Ecto neural progenitor cell (in vitro differentiated cells): ENCODE measurements at places on chromosomes 6 and 20.

DNA sequence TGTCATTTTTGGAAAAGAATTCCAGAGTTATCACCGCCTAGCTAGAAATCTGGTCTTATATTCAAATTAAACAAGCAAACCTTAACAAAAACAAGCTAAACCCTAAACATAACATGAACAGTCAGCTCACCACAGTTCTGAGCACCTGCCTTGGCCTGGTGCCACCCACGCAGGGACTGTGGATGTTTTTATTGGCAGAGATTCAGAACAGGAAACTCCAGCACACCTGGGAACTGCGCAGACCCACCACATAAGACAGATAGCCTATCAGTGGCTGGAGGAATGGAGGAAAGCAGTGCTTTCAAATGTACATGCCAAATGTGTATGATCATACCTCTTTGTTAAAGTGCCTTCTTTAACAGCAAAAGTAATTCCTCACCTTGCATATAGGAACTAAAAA, 8.9 kb downstream of the SLC16A10 start:
- no peak for DNase-seq

DNA sequence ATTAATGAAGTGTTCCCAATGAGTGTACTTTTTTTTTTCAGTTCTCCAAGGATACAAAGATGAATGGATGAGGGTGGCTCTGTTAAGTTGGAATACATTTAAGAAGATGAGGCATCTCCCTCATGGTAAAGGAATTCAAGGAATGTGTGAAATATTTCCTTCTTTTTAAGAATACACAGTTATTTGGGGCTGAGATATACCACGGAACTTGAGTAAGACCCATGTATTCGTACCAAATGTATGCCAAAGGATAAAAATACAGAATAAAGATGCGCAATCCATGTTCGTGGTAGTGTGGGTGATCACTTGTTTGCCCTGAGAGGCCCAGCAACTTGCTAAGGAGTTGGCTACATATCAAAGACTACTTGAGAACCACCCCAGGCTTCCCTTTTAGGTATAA, 164.2 kb upstream of the TCF21 start:
- DNase-seq, result no peak

DNA sequence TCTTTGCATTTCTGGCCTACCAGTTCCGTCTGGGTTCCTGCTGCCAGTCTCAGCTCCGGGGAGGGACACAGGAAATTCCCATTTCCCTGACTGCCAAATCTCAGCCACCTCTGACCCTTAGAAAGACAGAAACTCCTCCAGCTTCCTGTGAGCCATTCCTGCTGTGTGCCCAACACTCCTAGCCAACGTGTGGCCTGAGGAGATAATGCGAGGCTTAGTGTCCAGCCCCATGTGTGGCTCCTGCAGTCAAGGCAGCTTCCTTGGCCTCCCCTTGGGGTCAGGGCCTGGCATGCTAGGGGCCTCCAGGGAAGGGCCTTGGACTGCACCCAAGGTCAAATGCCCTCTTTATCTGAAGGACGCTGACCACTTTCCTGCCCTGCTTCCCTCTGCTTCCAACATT, 45.1 kb downstream of the MAFB start:
- DNase-seq, result no peak

DNA sequence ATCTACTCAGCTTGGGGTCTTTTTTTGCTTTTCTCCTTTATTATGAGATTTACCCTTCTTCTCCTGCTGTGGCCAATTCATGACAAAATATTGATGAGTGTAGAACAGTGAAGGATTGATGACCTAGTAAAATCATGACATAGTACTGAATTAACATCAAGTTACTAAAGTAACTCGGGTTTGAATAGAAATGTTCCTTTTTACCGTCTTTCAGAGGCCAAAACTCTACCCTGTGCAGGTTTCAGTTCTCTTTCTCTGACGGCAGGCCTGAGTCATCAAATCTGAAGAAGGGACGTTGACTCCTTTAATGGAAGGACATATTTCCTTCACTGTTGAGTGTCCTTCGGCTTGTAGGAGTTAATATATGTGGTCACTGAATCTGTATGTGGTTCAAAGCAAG, 80.7 kb downstream of the RREB1 start:
- DNase-seq, result no peak

DNA sequence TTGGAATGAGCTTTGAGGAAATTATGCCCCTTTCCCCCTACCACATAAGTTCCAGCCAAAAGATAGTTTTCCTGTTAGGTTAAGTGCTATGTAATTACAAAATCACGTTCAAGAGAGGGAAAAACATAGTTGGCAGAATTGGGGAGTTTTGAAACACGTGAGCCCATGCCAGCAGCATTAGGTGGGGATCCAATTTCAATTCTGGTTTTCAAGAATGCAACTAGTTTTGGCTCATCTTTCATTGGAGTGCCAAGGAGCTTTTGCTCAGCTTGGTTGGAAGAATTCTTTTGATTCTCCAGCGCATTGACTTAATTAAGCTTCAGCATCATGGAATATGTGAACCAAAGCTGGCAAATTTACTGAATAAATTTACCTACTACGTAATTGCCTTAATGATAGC, 95.9 kb downstream of the SAMD5 start:
- no peak for DNase-seq

GRCh38 chr20:59811681-59812171, 121.7 kb downstream of the SYCP2 start:
- peak; percentile 30 for DNase-seq

DNA sequence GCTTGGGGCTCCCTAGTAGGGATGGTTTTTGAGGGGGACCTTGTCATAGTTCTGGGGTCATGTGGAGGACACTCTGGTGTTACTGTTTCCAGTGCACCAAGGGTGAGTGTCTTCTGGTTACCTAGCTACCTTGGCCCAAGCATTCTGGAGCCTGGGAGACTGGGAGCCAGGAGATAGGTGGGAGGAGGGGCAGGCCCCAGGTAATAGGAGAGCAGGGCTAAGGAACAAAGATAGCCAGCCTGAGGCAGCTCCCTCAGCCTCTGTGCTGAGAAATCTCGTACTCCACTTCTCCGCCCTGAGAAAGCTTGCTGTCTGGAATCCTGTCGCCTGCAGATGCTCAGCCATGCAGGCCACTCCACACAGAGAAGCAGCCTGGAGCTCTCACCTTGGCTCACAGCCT, 8.3 kb upstream of the ENTPD6 start:
- no peak for DNase-seq

DNA sequence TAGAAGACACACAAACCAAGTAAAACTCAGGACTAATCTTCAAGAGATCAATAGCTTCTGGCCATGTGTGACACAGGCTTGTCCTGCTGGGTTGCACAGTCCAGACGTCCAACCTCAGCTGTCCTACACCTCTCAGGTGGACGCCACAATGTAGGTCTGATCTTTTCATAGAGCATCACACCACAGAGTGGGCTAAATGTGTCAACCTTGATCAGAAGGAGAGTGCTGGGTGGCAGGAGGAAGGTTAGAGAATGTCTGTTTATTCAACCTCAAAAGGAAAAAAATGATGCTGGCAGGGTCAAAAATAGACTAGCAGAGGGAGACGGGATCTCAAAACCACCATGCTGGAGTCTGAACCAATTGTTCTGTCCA, 41.7 kb downstream of the GFOD1 start:
- DNase-seq, result no peak

DNA sequence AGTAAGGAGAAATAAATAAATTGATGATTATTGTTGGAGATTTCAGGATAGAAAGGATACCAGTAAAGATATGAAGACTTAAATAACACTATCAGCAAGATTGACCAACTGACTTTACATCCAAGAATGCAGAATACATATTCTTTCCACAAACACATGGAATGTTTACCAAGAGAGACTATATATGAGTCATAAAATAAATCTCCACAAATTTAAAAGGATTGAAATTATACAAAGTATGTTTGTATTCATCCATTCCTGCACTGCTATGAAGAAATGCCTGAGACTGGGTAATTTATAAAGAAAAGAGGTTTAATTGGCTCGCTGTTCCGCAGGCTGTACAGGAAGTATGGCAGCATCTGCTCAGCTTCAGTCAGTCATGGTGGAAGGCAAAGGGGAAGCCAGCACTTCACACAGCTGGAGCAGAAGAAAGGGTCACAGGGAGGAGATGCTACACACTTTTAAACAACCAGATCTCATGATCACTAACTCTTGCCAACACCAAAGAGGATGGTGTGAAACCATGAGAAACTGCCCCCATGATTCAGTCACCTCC, 56.7 kb upstream of the TNFRSF21 start:
- no peak for DNase-seq

DNA sequence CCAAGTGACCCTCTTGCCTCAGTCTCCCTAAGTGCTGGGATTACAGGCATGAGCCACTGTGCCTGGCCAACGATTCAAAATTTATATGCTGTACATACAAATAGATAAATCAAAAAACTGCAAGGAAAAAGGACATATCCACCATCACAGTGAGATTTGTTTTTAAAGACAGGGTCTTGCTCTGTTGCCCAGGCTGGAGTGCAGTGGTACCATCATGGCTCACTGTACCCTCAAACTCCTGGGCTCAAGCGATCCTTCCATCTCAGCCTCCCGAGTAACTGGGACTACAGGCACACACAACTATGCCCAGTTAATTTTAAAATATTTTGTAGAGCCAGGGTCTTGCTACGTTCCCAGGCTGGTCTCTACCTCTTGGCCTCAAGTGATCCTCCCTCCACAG, 61.5 kb downstream of the MAP3K7 start:
- DNase-seq, result no peak

GRCh38 chr6:63773200-63773599, 137.6 kb downstream of the PHF3 start:
- DNase-seq, result no peak

DNA sequence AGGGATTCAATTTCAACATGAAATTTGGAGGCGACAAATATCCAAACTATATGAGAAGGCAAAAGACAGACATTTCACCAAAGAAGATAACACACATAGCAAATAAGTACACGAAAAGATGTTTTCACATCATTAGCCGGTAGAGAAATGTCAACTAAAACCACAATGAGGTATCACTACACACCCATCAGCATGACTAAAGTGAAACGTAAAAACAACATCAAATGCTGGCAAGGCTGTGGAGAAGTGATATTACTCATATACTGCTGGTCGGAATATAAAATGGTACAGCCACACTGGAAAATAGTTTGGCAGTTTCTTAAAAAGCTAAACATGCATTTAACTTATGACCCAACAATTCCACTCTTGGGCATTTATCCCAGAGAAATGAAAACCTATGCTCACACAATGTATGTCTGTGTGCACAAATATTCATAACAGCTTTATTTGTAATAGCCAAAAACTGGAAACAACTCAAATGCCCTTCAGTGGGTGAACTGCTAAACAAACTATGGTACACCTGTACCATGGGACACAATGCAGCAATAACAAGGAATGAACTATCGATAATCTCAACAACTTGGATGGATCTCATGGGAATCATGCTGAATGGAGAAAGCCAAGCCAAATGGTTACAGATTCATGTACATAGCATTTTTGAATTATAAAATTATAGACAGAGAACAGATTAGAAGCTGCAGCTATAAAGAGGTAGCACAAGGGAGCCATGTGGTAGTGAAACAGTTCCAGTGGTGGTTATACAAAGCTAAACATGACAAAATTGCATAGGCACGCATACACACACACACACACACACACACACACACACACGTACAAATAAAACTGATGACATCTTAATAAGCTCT, 8.6 kb downstream of the ADAT2 start:
- DNase-seq, result no peak

DNA sequence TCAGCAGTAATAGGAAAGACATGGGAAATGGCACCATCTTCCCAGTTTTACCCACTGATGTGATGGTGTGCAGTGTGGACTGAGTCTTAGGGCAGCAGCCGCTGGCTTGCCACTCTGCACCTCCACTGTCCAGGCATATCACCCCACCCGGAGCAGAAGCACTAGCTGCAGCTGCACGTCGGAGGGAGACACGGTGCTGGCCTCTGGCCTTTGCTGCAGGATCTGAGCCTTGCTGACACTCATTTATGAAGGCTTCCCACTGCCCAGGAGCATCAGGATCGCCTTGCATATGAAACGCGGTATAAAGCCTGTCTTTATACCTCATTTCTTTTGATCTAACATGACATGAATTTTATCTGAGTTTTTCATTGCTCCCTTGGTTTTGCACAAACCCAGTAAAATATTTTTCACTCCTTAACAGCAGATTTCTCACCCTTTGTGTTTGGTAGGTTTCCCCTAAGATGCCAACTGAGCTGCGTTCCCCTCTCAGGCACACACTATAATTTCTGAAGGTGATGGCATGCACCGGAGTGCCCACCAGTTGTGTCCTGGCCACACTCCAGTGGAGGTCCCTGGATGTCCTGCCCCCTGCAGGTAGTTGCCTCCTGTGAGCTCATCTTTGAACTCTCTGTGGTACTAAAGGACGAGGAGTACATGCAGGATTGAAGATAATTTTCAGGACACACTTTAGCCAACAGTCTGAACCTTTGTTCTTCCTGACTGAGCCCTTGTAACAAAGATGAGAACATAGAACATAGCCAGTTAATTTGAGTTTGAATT, 9.0 kb upstream of the EXOC2 start:
- DNase-seq, result no peak

GRCh38 chr6:64034910-64035655, 399.5 kb downstream of the PHF3 start:
- no peak for DNase-seq

GRCh38 chr6:2881423-2881822, 21.7 kb downstream of the SERPINB9 start:
- no peak for DNase-seq

GRCh38 chr6:20061952-20062351, 150.3 kb downstream of the MBOAT1 start:
- no peak for DNase-seq

DNA sequence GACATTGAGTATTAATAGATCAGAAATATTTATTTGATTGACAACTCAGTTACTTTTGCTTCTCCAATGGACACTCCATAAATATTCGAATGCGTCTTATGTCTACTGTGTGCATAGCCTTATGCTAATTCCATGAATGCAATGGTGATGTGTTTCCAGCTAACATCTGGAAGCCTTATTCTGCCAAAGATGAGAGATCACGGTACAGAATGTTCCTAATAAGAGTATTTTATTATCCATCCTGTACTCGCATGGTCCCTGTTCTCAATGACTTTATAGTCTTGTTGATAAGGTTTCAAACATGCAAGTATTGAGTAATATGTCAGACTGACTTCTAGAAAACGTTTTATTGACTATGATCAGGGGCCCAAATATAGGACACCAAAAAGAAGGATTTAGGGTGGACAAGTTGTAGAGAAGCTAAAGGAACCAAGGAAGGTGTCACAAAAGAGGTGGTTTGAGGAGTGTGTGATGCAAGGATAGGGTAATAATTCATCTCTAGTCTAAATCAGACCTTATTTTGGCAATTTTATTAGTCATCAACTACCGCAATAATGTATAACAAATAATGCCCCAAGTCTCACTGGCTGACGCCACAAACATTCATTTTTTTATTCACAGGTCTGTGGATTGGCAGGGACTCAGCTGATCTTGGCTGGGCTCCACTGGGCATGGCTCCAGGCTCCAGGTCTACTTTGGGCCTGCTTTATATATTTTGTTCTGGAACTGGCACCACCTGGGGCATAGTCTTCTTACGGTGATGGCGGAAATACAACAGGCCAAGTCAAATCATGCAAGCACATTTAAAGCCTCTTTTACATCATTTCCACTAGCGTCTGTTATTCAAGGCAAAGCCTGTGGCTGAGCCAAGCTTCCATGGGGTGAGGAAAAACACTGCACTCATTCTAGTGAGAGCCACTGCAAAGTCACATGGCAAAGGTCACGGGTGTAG, 24.5 kb upstream of the CD83 start:
- DNase-seq, result no peak
